Breast epithelium (tissue), 4 donors: ENCODE measurements at places on chromosomes 3 and 15. TPM values are rescaled to one million over a fixed set of nuclear protein-coding genes. Genes with fewer than 3 reads are reported as not detected.

MITF gene
- total RNA-seq = 45.8 TPM

SLCO3A1 gene
- 13.6 TPM for total RNA-seq

LIPC gene
- 0.15 TPM for total RNA-seq

DGKG gene
- total RNA-seq = 2.3 TPM

IL5RA gene
- total RNA-seq = 0.48 TPM

A4GNT gene
- not detected for total RNA-seq

SCAANT1 gene
- total RNA-seq = not detected

GPR171 gene
- 0.48 TPM for total RNA-seq

PIERCE2 gene
- 2.6 TPM for total RNA-seq
